ENCODE measurements at places on chromosomes 3 and 15. TPM values are rescaled to one million over a fixed set of nuclear protein-coding genes. Genes with fewer than 3 reads are reported as not detected.

DNA sequence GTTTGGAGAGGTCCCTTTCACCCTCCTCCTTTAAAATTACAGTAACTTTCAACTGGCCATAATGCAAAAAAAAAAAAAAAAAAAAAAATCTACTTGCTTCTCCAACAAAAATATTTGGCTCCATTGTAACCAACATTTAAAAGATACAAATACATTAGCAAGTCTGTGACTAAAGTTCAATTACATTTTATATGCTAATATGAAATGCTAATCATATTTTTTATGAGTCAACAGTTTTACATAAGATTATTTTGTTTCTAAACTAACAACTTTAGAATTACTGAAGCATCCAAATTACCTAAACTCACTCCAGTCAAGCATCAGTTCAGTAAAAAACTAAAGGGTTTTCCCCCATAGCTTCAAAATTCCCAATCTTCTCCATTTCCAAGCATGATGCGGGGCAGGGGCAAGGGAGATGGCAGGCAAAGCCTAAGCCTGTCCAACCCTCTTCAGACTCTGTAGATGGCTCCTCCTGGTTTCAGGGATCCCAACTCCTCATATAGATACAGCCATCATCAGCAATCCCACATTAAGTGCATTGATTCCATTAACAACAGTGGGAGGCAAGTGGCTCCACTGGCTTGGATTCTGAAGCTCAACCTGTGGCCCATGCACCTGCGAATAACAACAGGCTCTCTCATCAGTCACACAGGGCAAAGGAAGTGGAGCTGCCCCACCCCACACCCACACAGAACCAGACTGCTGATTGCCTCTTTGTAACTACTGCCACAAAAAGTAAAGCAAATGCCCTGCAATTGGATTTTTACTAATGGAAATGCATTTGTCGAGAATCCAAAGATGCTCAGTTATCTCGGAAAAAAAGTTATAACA is 15.0 kb downstream of the SFMBT1 start:
- no peak for DNase-seq

- no peak for DNase-seq
Observed at GRCh38 chr3:197354568-197355001, 56.2 kb upstream of the DLG1 start.

- DNase-seq, result no peak
Observed at GRCh38 chr3:55191911-55192775, 264.3 kb upstream of the LRTM1 start.

- no peak for DNase-seq
Observed at GRCh38 chr15:50106457-50106856, 12.6 kb downstream of the ATP8B4 start.

- DNase-seq, result no peak
Observed at GRCh38 chr3:5560199-5560598, 372.7 kb downstream of the EDEM1 start.

DNA sequence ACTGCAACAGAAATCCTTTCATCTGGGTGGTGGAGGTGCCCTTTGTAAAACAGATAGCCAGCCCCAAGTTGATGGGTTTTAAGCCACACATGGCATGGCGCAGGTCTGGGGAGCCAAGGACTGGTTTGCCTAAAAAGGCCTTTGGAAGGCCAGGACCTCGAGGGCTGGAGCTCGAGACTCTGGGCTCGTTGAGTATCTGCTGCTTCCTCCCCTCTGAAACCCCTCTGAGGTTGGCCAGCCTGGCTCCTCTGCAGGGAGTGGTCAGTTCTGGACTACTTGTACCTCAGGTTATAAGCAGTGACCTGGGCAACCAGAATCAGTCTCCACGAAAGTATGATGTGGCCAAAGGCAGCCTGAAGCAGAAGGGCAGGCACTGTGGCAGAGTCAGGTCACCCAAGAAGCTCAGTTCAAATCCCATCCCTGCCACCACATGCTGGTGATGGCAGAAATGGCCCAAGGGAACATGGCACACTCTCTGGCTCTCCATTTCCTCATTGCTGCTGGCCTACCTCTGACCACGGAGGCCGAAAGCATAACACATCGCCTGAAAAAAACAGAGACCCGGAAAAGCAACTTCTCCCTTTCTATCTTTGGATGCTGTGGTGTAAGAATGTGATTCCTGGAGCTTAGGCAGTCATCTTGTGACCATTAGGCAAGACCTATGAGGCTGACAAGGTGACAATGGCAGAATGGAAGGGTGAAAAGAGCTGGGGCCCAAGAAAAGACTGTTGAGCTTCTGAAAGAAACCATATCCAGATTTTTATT is 51.2 kb downstream of the WNT7A start:
- DNase-seq, result no peak

DNA sequence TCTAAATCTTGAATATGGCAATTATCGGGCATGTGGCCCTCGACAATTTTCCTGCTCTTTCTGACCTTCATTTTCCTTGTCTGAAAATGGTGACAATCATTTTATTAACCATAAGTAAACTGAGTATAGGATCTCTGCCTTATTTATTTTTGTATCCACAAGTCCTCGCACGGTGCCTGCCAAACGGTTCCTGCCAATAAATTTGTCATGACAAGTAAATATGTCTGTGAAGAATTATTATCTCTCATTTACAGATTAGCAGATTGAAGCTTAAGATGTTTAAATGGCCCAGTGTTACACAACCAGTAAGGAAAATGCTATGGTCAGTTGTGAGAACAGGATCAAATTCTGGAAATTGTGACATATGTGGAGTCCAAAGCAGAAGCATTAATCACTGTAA is 65.9 kb upstream of the ARL6 start:
- no peak for DNase-seq

GRCh38 chr15:66714543-66714981 is 12.5 kb downstream of the SMAD6 start:
- DNase-seq, result no peak

GRCh38 chr15:60734851-60735250 is 255.9 kb upstream of the ICE2 start:
- DNase-seq, result no peak

DNA sequence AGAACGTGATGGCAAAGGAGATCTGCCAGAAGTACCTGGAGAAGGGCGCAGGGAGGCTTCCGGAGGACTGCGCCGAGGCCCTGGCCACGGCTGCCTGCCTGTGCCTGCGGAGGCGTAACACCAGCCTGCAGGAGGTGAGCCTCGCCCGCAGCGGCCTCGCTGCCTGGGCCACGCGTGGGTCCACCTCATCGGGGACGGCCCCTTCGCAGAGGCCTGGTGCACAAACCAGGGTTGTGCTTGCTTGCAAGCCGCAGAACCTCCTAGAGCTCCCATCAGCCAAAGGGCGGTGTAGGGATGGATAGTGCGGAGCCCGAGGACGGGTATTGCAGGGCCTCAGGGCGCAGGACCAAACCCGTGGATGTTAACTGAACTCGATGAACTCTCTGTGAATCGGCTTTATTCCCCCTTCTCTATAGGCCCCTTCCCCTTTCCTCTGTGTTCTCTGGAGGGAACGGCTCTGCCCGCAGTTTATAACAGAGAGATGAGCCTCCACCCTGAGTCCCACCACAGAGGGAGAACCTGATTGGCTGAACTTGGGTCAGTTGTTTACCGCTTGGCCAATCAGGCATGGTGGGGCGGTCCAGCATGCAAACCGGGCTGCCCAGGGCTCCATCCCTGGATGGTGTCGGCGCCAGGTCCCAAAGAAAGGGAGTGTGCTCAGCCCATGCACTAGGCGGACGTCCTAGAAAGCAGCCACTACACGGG is 13.6 kb upstream of the TATDN2 start:
- no peak for DNase-seq

DNA sequence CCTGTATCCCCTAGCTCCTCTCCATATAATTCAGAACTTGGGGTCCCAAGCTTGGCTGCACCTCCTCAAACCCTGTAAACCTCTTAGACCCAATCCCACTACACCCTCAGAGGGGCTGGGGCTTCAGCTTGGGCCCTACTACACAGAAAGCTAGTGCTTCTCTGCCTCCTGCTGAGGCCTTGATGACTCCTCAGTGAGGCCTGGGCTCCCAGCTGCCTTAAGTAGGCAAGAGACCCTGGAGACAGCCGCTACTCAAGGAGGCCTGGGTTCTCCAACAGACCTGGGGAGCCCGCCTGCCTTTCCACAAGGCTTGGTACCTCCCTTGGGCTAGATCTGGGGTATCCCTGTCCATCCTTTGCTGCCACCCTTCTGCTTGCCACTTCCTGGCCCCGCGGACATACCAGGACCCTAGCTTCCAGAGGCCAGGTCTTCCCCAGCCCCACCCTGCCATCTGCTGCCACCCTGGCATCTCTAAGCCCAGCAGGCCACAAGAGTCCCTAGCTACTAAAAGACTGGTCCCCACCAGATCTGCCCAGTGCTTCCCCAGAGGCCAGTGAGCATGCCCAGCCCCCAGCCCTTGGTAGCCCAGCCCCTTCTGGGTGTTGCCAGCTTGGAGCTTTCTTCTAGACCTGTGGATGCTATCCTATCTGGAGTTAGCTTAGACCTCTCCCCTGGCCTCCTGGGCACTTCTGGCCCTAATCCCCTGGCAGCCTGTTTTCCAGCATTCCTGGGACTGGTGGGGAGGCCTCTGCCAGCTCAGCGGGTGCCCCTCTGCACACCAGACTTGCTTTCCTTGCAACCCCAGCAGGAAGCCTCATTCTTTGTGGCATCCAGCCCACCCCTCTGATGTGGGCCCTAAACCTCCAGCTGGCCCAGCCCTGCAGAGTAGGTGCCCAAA is 13.7 kb downstream of the C15orf39 start:
- DNase-seq, result no peak

Gene TNNC1
- total RNA-seq, result 6.6 TPM

Gene GRIP2
- total RNA-seq, result not detected

Gene ZMYND10
- 4.1 TPM for total RNA-seq

Gene STXBP5L
- not detected for total RNA-seq

Gene MESP2
- total RNA-seq, result not detected

Gene GNAT1
- not detected for total RNA-seq

Gene CHRD
- total RNA-seq, result not detected

Gene NKIRAS1
- 7.4 TPM for total RNA-seq

Gene FAIM
- total RNA-seq, result 2.2 TPM

Gene DLEC1
- total RNA-seq, result 1.9 TPM

Gene LCTL
- total RNA-seq, result not detected
